ENCODE measurements at places on chromosomes 11 and 22.

DNA sequence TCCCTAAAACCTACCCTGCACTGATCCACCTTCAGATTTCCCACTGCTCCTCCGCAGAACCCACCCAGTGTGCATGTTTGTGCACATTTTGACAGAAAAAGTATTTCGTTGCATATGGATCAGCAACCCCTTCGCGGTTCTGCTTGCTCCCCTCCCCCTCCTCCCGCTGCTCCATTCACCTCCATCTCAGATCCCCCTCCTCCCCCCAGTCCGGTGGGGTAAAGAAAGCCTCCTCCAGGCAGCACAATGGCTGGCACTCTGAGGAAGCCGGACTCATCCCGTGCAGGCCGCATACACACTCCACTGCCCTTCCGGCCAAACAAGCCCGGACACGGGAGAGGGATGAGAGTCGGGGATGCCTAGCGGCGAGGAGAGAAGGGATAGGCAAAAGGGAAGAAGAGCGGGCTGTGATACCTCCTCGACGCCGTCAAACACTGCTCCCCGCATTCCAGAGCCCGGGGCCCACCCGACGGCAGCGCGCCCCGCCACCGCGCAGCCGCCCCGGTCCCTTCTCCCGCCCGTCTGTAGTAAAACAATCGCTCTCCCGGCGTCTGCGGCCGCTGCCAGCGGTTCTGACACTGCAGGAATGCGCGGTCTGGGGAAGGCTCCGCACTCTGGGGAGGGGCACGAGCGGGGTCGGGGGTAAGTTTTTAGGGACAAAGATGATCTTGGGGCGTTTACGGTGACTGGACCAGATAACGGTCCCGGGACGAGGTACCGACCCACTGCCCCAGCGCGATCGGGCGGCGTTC, 915 bp downstream of the FEZ1 start:
- DNase-seq, result peak; percentile 45

DNA sequence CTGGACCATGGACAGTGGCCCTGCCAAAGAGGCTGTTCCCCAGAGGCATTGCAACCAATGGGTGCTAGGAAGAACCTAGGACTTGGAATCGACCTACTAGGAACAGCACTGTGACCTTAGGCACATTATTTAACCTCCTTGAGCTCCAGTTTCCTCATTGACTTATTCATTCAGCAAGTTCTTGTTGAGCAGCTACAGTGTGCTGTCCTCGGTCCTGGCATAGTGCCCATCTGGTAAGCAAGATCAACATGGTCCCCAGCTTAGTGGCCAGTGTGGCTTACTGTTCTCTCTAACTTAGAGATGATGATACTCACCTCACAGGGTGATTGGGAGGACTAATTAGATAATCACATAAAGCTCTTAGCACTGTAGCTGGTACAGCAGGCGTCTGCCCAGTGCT, 8.2 kb downstream of the ABCG4 start:
- no peak for DNase-seq

DNA sequence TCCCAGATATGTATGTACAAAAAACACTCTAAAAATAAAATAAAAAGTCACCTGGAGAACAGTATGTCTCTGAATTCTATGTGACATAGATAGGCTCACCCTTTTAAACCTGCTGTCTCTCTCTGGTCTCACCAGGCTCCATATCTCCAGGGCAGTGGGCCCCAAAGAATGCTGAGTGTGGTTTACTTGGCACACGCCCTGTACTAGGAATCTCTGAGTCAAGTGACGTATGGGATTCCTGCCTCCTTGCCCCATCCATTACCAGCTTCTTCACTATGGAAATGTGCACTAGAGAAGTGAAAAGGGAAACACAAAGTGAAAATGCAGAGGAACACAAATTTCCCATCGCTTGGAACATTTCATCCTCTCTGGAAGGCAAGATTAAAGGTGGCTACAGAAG, 722.2 kb upstream of the TENM4 start:
- DNase-seq, result no peak

- peak; percentile 66 for DNase-seq
Measured at GRCh38 chr11:43573233-43573632, 107.3 kb upstream of the HSD17B12 start.

DNA sequence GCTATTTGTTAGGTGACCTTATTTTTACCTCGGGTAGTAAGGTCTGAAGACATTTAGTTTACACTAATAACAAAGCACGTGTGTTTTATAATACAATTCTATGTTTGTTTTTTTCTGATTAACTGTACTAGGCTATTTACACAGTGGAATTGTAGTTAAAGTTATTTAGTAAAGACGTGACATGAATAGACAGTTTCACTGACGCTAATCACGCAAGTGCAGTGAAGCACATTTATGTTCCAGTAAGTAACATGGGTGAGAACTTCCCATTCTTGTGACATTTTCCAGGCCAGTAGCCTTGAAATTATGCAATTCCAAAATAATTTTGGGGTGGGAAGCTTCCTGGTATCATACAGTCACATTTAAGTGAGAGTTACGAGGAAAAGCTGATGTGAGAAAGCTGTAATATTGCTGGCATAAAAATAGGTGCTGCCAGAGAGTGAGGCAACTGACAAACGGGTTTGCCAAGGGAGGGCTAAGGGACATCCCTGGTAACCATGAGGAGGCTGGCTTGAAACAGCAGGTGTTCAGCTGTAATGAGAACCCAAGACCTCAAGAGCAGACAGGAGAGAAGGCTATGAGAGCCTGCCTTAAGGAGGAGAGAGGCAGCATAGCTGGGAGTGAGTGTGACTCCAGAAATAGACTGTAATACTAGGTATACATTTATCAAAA, 378.8 kb downstream of the DCDC1 start:
- no peak for DNase-seq

GRCh38 chr11:57241353-57241972, 4.4 kb upstream of the APLNR start:
- no peak for DNase-seq

DNA sequence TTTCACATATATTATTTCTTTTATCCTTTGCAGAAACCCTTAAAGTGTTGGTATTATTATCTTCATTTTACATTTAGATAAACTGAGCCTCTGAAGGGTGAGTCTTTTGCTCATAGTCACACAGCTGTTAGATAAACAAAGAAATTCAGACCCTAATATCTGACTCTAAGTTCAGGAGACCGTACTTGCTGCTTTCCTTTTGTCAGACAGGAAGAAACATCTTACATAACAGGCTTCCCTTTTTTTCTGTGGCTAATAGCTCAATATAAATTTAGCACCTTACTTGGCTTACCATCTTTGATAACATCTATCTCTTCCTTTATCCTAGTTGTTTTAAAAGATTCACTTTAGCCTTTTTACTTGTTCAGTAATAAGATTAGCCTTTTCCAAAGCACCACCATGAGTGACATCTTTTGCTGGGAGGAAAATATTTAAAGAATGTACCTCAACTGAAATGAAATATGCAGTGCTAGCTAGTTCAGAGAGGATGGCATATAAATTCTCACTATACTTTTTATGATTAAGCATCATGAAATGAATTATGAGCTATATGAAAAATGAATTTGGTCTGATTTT, 128.6 kb downstream of the WNT11 start:
- no peak for DNase-seq

GRCh38 chr11:86063536-86063935, 5.3 kb downstream of the PICALM start:
- DNase-seq, result no peak

DNA sequence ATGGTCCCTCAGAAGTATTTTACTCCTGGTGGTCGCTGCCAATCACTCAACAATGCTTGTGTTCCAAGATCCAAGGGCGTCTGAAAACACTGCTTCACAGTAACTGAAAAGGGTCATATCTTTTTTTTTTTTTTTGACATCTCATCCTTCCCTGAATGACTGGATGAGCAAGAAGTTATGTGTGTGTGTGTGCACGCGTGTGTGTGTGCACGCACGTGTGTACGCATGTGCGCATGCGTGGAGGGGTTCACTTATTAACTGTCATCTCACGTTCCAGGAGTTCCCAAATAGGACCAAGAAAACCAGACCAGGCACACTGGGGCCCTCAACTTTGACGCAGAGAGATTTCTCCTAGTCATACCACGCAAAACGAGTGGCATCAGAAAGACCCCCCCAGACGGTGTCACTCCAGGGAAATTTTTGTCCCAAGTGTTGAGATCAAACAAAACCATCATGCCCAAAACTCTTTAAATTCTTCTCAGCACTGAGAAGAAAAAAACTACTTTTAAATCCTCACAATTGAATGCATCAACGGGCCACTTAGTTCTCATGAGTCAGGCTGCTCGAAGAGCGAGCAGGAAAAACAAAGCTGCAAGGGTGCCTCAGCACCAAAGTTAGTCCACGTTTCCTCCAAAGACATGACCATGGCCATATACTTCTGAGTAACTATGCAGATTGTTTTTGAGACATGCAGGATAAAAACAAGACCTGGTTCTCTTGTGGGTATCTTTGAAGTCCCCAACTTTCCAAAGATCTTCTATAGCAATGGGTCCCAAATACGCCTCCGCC, 12.9 kb downstream of the MN1 start:
- no peak for DNase-seq

DNA sequence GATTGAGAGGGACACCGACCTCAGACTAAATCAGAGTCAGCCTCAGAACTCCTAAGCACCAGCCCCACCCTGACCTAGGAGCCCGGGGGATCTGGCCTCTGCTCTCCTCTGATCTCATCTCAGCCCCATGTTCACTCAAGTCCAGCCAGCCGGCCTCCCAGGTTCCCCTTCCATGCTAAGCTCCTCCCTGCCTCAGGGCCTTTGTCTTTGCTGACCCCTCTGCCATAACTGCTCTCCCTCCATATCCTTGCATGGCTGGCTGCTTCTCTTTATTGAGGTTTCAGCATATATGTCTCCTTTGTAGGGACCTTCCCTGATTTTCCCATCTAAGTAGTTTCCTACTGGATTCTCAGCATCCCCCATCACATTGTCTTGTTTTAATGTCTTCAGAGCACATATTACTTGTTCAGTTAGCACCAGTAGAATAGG, 780 bp upstream of the SLC15A3 start:
- DNase-seq, result no peak

DNA sequence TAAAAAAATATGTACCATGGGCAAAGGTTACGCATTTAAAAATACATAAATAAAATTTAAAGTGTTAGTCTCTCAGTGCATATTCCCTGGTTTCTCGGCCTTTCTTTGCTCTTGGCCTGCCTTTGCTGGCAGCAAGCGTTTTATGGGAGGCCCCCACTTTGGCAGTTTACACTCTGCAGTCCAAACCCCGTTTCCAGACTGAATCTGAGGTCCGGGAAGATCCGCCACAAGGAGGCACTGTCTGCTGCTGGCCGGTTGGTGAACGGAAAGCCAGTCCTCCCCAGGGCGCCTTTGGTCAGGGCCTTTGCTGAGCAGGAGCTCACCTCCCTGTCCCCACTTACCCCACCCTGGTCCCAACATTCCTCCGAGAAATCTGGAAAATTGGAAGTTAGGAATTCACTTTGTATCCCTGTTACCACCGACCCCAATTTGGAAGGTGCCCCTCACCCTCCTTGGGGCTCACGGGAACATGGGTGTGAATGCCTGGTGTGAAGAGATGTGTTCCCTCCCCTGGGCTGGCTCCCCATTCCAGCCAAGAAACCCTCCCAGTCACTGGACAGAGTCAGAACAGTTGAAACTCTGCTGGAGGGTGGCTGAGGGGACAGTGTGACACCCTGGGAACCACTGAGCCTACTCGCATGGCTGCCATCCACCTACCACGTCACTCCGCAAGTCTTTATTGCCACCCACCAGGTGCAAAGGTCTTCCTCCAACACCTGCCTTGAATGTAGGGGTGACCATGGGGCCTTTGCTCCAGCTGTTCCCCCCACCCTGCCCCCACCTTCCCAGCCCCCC, 9.4 kb upstream of the SF1 start:
- peak; percentile 75 for DNase-seq

DNA sequence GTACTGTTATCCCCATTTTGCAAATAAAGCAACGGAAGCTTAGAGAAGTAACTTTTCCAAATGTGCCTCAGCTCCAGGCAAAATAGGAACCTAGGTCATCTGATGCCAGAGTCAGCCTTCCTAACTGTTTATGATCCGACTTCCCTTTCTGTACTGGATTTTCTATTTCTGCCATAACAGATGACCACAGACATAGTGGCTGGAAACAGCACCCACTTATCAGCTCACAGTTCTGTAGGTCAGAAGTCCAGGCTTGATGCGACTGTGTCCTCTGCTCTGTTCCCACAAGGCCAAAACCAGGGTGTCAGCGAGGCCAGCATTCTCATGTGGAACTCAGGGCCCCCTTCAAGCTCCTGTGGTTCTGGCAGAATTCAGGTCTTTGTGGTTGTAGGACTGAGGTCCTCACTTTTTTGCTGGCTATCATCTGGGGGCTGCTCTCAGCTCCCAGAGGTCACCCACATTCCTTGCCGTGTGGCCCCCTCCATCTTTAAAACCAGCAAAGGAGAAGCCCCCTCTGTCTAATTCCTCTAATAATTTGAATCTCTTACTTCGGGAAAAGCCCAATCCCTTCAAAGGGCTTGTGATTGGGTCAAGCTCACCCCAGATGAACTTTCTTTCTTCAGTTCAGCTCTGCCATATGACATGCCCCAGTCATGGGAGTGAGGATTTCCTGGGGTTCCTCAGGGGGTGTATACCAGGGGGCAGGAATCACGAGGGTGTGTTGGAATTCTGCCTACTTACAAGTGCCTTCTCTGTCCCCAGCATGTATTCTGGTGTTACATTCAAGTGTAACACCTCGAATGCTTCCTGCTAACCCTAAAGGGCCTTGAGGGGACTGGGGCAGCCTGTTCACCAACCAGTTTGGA, 15.3 kb downstream of the KCNJ5 start:
- DNase-seq, result no peak

- DNase-seq, result no peak
Measured at GRCh38 chr11:29029452-29029851, 921.3 kb downstream of the METTL15 start.

DNA sequence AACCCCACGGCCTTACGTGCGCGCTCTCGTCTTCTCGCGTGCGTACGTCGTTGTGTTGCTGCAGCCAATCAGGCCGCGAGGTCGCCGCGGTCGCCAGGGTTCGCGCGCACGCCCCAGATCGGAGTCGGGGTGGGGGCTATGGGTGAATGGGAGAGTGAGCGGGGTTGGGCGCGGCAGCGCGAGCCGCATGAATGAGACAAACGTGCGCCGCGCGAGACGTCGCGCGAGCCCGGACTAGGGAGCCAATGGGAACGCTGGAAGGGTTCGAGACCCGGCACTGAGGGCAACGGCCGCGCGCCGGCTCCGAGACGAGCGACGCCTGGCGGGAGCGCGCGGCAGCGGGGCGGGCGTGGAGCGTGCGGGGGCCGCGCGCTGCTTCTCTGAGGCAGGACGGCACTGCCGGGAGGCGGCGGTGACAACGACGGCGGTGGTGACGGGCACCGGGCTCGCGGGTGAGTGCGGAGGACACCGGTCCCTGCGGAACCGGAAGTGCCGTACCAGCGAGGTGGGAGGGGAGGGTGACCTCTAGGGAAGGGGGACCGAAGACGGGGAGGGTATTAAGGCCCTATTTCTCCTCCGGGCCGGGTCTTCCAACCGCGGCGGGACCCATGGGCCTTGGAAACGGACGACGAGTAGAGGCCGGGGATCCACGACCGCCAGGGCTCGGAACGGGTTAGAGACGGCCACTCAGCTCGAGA, at the start of gene ZDHHC5:
Gene ZDHHC5 (plus strand): TSS at position 379 of the 698 bp plus-strand sequence. CDS start 4,977 bp downstream, outside the sequence.
- DNase-seq, result peak; percentile 94

GRCh38 chr11:101620026-101620425, 36.2 kb upstream of the TRPC6 start:
- no peak for DNase-seq

GRCh38 chr11:116082256-116082655, 578.0 kb upstream of the CADM1 start:
- DNase-seq, result no peak
